ENCODE measurements at places on chromosomes 7 and 10.
A peak's percentile ranks its signal among the peaks of the same experiment; 100 is the strongest.

DNA sequence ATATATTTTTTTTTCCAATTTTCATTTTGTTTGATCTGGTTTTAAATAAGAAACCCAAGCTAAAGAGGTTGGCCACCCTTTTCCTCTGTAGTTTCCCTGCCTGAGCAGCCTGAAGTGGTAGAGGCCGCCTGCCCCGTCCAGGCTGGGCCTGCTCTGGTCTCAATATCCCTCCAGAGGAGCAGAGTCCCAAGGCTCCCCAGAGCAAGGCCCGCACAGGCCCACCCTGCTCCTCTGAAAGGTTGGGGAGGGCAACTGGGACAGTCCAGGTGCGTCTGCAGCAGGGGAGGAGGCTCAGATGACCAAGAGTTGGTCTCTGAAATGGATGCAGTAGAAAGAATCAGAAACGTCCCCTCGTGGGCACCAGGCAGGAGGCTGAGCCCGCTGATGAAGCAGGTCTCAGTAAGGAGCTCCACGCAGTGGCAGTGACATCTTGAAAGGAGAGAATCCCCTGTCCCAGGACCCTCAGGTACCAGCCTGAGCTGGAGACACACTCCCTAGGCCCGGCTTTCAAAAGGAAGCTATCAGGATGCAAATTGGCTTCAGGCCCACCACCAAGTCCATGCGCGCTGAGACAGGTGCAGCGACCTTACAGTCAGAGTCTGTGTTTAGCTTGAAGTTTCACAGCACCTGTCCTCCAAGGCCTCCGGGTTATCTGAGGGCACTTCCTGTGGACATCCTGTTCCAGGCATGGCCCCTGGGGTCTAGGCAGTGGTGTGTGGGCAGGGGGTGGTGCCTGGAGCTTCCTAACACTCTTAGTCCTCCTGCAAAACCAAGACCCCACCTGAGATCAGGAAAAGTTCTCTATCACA, 37.7 kb downstream of the EN2 start:
- DNase-seq: no peak

DNA sequence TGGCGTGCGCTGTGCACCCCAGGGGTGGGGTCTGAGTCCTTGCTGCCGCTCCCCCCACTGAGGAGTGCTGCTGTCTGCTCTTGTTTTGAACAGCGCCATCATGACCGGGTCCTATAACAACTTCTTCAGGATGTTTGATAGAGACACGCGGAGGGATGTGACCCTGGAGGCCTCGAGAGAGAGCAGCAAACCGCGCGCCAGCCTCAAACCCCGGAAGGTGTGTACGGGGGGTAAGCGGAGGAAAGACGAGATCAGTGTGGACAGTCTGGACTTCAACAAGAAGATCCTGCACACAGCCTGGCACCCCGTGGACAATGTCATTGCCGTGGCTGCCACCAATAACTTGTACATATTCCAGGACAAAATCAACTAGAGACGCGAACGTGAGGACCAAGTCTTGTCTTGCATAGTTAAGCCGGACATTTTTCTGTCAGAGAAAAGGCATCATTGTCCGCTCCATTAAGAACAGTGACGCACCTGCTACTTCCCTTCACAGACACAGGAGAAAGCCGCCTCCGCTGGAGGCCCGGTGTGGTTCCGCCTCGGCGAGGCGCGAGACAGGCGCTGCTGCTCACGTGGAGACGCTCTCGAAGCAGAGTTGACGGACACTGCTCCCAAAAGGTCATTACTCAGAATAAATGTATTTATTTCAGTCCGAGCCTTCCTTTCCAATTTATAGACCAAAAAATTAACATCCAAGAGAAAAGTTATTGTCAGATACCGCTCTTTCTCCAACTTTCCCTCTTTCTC, 26.0 kb downstream of the BNIP3 start:
- no peak for DNase-seq

- DNase-seq: peak; percentile 44
These were observed 12.7 kb downstream of the PTPRE start for GRCh38 chr10:127919418-127920271.

- no peak for DNase-seq
These were observed 250.3 kb downstream of the ADARB2 start for GRCh38 chr10:1486841-1487687.

DNA sequence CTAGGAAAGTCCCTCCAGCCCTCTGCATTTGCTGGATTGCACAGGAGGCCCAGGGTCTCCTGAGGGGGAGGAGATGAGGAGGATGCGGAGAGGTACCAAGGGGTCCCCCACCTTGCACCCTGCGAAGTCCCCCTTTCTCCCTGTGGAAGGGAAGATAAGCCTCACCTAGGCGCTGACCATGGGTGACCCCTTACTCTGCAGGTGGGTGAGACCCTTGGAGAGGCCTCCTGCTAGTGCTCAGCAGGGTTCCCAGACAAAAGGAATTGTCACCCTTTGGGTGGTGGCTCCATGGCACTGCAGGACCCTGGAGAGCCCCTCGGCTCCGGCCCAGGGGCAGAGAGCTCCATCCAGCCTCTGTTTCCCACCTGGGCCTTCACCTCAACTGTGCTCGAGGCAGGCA, 107.0 kb upstream of the RET start:
- DNase-seq: no peak

DNA sequence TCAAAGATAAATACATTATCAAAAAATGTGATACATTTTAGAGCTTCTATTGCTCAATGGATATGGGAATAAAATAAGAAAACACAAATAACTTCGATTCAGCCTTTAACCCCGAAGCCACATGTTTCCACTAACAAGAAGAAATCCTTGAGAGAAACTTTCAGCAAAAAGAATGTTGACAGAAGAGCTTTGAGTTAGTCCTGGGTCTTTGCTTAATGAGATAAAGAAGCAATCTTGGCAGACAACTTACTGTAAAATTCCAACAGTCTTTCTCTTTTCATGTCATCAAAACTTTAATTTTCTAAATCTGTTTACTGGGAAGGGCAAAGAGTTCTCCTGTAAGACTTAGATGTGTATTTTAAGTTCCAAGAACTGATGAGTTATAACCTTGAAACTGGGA, 810.2 kb downstream of the CNTNAP2 start:
- no peak for DNase-seq

GRCh38 chr7:123741940-123742339, 6.9 kb downstream of the WASL start:
- DNase-seq: no peak

DNA sequence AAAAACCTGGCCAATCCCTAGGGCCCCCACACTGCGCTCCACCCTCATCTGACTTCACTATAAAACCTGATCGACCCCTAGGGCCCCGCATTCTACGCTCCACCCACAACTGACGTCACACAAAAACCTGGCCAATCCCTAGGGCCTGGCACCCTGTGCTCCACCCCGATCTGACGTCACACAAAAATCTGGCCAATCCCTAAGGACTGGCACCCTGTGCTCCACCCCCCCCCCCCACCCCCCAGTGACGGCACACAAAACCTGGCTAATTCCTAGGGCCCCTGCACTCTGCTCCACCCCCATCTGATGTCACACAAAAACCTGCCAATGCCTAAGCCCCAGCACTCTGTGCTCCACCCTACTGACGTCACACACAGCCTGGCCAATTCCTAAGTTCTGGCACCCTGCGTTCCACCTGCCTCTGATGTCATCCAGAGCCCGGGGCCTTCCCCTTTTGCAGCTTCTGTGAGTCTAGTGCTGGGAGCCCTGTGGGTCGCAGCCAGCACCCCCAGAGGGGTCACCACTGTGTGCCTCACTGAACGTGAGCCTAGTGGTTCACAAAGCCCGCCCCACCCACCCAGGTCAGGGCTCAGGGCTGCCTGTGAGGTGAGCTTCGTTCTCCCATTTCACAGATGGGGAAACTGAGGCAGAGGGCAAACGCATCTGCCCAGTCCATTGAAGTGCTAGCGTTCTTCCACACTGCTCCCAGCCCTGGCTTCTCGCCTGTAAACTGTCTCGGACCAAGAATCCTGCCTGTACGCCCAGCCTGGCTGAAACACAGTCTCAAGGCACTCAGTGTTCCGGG, 40.6 kb downstream of the MICALL2 start:
- peak; percentile 63 for DNase-seq

DNA sequence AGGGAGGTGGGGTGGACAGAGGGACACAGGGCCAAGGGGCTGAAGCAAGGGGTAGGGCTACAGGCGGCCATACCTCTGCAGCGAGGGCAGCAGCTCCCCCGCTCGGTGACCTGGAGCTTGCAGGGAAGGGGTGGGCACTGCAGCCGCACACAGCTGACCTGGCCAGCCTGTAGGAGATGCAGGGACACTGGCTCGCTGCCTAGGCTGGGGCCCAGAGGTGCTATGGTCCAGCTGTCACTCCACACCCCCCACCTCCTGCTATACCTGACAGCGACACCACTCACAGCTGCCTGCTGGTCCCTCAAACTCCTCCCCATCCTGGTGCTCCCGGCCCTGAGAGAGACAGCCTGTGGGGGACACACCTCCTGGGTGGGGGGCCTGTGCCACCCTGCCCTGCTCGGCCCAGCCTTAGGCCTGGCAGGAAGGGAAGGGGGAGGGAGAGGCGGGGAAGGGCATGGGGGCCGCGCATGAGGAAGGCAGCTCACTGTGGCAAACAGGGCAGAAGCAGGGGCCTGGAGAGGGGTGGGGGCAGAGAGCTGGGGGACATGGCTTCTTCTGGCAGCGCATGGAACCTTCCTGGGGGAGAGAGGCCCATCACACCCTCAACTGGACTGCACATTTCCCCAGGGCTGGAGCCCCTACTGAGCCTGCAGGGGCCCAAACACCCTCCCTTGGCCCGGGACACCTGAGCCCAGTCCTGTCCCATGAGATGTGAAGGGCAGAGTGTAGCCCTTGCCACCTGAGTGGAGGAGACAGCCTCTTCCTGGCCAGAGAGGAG, 23.9 kb downstream of the ATP6V1F start:
- no peak for DNase-seq

GRCh38 chr7:84811362-84811761, 375.5 kb downstream of the SEMA3D start:
- no peak for DNase-seq

DNA sequence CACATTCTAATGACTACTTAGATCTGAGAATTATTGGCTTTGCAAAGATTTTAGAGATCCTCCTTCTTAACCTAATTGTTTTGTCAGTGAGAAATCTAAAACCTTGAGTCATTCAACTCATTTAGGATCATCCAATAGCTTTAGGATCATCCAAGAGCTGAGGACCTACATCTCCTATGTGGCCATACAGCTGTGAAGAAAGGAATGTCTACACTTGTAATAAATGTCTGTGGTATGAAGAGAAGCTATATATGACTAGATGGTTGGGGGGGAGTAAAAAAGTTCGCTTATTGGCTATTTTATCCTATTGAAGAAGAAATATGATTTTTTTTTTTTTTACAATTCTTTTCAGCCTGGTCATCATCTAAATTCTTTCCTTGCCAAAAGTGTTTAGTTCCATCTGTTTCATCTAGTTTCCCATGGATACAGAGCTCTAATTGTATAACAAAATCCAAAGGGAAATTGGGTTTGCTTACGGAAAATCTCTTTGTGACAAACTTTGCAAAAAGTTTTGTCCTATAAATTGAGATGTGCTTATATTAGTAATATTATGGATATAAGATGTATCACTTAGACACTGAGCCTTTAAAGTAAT, 196.7 kb downstream of the PRKG1 start:
- DNase-seq: no peak

- DNase-seq: no peak
These were observed 693 bp downstream of the CREB5 start for GRCh38 chr7:28413011-28413410.

- no peak for DNase-seq
These were observed 529.8 kb upstream of the IGFBP3 start for GRCh38 chr7:46450886-46451285.

- no peak for DNase-seq
These were observed 227.0 kb upstream of the HDAC9 start for GRCh38 chr7:18268571-18268970.

DNA sequence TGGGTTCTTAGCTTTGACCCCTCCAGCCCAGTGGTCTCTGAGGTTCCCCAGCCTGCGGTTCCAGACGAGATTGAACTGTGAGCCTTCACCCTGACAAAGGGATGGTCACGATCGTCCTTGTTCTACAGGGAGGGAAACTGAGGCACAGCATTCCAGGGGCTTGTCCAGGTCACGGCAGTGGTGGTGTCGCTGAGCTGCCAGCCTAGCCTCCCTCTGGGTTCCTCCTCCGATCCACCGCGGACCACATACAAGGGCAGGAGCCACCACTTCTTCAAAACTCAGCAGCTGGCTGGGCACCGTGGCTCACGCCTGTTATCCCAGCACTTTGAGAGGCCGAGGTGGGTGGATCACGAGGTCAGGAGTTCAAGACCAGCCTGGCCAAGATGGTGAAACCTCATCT, 35.8 kb downstream of the ELFN1 start:
- peak; percentile 4 for DNase-seq
